Omental fat pad (tissue), 4 donors: ENCODE measurements at places on chromosomes 13 and 19. TPM values are rescaled to one million over a fixed set of nuclear protein-coding genes. Genes with fewer than 3 reads are reported as not detected.

SMIM44 gene
- total RNA-seq: not detected

PODNL1 gene
- not detected for total RNA-seq

DENND1C gene
- total RNA-seq: 2.8 TPM

SELENOW gene
- 420 TPM for total RNA-seq

LGALS4 gene
- total RNA-seq: not detected

SYT5 gene
- total RNA-seq: not detected

SOX1 gene
- not detected for total RNA-seq

MAB21L1 gene
- total RNA-seq: 0.31 TPM

FUT3 gene
- total RNA-seq: not detected

CLEC4G gene
- 3.8 TPM for total RNA-seq

IGSF23 gene
- total RNA-seq: not detected

FTL gene
- total RNA-seq: 8,673 TPM

PALM gene
- 59.6 TPM for total RNA-seq

CACNG6 gene
- total RNA-seq: not detected

MAST1 gene
- not detected for total RNA-seq

GIPR gene
- 8.7 TPM for total RNA-seq

NBEA gene
- total RNA-seq: 10.7 TPM

ZNF57 gene
- 6.2 TPM for total RNA-seq

SLC1A5 gene
- 137 TPM for total RNA-seq

LILRA1 gene
- total RNA-seq: 0.65 TPM

KIR3DL2 gene
- 0.36 TPM for total RNA-seq

ZNF573 gene
- 4.4 TPM for total RNA-seq

OR4F17 gene
- not detected for total RNA-seq

KLK14 gene
- total RNA-seq: not detected

KLK10 gene
- total RNA-seq: not detected

ZNF132 gene
- total RNA-seq: 4.0 TPM

SERTM1 gene
- 7.8 TPM for total RNA-seq

FBN3 gene
- not detected for total RNA-seq

AMER2 gene
- 0.09 TPM for total RNA-seq

BRD4 gene
- total RNA-seq: 22.6 TPM

PTGIR gene
- 6.7 TPM for total RNA-seq

CPB2 gene
- total RNA-seq: not detected

ZNF792 gene
- total RNA-seq: 3.7 TPM

KLF1 gene
- not detected for total RNA-seq

TMPRSS9 gene
- not detected for total RNA-seq

ZNF726 gene
- 1.3 TPM for total RNA-seq

SPACA4 gene
- total RNA-seq: not detected

MISP3 gene
- total RNA-seq: 1.6 TPM

MUC16 gene
- total RNA-seq: 126 TPM

CHAF1A gene
- 3.9 TPM for total RNA-seq

ATP8B3 gene
- 1.7 TPM for total RNA-seq

RXFP2 gene
- total RNA-seq: not detected

SULT2A1 gene
- not detected for total RNA-seq
